ENCODE measurements at places on chromosomes 5 and 9.
A peak's percentile ranks its signal among the peaks of the same experiment; 100 is the strongest.

DNA sequence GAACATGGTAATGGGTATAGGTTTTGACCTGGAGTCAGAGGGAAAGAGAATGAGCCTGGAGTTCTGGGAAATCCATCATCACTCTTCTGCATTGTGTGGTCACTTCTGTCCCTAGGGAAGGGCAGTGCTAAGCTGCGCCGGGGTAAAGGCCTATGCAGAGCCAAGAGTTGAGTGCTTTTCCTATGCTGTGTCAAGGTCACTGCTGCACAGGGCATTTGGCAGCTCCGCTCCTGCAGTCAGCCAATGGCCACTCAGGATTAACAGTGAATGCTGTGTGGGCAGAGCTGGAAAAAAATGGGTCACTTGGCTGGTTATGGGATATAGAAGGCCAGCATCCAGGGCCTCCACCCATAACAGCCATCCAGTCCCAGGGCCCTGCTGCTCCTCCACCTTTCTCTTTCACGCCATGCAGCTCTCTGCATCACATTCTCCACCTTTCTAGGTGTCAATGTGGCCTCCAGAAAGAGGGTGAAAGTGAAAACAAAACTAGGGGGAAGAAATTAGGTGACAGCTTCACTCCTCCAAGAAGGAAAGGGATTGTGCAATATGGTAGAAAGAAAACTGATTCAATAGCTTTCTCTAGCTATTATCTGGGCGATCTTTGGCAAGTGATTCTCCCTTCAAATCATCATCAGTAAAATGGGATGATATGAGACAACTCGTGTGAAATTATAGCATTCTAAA, 279.3 kb upstream of the ANKRD55 start:
- DNase-seq = no peak

GRCh38 chr5:16918891-16919671, 17.0 kb downstream of the MYO10 start:
- DNase-seq = peak; percentile 95

GRCh38 chr9:97924386-97924785, 2.1 kb upstream of the TRMO start:
- DNase-seq = no peak

- DNase-seq = no peak
These were observed 19.9 kb upstream of the ZFAND5 start for GRCh38 chr9:72384710-72385485.

DNA sequence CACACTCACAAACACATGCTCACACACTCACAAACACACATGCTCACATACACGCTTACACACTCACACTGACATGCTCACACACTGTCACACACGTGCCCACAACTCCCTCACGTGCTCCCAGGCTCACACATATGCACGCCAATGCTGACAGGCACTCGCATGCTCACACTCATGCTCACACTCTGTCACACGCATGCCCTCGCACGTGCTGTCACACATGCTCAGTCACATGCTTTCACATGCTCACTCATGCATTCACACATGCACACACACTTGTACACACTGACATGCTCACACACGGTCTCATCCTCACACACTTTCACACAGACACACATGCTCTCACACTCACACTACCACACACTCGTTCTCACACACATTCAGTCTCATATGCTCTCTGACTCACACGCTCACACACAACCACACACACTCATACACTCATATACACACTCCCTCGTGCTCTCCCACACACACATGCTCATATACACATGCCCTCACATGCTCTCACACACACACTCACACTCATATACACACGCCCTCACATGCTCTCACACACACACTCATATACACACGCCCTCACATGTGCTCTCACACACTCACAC, 10.3 kb downstream of the CCDC187 start:
- DNase-seq = no peak

- DNase-seq = no peak
These were observed 82.2 kb downstream of the PRDM6 start for GRCh38 chr5:123171259-123171658.

DNA sequence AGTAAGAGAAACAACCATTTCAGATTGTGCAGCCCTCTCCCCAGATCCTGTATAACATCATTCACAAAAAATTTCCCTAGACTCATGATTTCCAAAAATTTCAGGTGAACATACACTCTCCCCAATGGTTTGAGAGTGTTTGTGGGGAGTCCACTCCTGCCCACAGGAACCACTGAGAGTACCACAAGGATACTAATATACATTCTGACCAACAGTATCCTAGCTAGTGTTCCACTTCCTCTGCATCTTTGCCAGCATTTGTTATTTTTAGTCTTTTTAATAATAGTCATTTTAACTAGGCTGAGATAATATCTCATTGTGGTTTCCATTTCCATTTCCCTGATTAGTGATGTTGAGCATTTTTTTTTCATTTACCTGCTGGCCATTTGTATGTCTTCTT, 155.4 kb downstream of the DTWD2 start:
- no peak for DNase-seq

DNA sequence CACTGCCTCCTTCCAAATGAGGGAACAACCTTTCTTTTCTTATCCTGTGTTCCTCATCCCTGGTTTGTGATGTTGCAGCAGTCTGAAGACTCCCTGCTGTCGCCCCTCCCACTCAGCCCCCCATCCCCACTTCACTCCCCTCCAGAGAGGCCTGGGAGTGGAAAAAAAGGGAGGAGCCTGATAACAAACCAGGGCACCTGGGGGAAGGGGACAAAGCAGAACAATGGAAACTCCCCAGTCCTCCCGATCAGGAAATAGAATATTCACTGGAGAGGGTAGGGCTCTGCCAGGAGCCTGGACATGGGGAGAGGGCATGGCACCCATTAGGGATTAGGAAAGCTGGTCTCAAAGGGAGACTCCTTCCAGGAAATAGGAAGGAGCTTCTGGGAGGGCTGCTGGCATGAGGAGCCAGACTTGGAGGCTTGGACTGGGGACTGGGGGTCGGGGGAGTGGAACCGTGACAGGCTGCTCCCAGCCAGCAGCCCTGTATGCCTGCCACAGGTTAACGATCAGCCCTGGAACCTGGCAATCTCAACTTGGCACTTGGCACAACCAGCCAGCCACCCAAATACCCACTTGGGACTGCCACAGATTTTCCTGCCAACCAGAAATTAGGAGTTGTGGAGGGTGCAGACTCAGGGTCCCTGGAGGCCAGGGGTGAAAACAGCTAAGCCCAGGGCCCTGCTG, 20.0 kb downstream of the PCDH1 start:
- DNase-seq = no peak

DNA sequence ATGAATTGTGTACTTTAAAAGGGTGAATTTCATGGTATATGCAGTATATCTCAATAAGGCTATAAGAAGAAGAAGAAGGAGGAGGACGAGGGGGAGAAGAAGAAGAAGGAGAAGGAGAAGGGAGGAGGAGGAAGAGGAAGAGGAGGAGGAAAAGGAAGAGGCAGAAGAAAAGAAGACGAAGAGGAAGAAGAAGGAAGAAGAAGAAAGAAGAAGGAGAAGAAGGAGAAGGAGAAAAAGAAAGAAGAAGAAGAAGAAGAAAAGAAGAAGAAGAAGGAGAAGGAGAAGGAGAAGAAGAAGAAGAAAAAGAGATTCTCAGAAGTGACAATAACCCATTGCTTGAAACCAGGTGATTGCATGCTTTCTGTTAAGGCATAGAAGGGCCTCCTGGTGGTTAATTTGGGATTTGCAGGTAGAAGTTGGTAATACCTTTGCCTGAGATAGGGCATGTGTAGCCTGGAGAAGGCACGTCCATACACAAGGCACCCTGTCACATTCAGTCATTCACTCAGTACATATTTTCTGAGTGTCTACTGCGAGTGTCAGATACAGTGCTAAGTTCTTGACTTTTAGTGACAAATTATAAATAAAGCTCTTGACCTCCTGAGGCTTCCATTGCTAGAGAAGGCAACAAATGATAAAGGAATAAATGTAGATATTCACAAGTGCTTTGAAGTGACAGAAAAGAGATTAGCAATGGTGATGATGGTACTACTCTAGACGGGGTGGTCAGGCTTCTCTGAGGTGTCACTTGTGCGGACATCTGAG, 231.3 kb downstream of the NPR3 start:
- peak; percentile 62 for DNase-seq
